ENCODE measurements at places on chromosomes 7 and 10.
A peak's percentile ranks its signal among the peaks of the same experiment; 100 is the strongest.

- DNase-seq, result no peak
These were observed 186.0 kb upstream of the GDF10 start for GRCh38 chr10:47113907-47114500.

- no peak for DNase-seq
These were observed 11.1 kb downstream of the STAM start for GRCh38 chr10:17655009-17655408.

- DNase-seq, result no peak
These were observed 9.6 kb downstream of the MAFK start for GRCh38 chr7:1539882-1540775.

DNA sequence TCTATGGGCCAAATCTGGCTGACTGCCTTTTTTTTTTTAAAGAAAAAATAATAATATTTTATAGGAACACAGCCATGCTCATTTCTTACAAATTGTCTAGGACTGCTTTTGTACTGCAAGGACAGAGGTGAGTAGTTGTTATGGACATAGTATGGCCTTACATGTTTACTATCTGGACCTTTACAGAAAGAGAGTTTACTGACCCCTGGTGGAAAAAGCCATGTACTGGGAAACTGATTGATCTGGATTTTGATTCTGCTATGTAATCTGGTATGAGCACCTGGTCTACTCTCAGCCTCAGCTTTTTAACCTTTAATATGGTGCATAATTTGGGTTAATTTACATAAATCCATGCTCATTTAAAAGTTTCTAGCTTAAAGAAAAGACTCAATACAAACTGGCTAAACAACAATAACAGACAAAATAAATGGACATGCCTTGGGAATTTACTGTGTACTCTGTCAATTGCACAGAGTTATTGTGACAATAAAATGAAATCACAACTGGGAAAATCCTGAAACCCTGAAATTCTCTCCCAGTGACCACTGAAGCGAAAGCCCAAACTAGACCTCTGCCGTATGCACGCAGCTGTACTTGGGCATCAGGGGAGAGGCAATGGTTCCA is 260.7 kb downstream of the BMPER start:
- peak; percentile 19 for DNase-seq

DNA sequence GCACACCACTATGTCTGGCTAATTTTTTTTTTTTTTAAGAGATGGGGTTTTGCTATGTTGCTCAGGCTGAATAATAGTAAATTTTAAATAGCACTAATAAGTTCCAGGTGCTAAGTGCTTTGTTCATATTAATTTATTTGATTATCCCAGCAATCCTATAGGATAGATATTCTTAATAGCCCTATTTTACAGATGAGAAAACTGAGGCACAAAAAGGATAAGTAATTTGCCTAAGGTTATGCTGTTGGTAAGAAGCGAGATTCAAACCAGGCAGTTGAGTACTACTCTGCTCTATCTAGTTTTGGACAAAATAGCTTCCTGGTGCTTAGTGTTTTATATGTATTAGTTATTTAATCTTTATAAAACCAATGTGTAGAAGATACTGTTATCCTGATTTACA is 72.5 kb upstream of the STRIP2 start:
- DNase-seq, result no peak

DNA sequence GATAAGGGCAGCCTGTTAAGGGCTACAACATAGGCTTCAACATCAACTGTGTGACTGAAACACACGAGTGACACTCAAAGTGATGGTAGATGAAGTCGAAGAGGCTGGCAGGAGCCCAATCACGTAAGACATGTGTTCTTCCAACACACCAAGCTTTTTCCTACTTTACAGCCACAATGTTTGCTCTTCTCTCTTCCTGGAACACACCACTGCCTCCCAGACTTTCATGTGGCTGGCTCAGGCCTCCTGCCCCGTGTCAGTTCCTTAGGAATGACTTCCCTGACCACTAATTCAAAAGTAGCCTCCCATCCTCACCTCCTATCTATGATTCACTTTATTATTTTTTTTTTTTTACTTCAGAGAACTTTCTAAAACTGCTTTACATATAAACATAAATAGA is 209.2 kb downstream of the GPAM start:
- DNase-seq, result no peak

DNA sequence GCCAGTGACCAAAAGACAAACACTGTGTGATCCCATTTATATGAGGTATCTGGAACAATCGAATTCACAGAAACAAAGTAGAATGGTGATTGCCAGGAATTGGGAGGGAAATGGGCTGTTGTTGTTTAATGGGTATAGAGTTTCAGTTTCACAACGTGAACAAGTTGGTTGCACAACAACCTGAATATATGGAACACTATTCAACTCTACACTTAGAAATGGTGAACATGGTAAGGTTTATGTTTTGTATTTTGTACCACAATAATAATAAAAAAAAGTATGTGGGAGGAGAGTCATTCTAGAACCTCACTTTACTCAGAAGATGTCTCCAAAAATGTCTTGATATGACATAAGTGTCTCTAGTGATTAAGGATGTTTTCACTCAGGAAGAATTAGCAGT is 85.2 kb upstream of the SGCE start:
- no peak for DNase-seq

- DNase-seq, result no peak
These were observed 312.8 kb upstream of the ZMIZ1 start for GRCh38 chr10:78755877-78756455.

DNA sequence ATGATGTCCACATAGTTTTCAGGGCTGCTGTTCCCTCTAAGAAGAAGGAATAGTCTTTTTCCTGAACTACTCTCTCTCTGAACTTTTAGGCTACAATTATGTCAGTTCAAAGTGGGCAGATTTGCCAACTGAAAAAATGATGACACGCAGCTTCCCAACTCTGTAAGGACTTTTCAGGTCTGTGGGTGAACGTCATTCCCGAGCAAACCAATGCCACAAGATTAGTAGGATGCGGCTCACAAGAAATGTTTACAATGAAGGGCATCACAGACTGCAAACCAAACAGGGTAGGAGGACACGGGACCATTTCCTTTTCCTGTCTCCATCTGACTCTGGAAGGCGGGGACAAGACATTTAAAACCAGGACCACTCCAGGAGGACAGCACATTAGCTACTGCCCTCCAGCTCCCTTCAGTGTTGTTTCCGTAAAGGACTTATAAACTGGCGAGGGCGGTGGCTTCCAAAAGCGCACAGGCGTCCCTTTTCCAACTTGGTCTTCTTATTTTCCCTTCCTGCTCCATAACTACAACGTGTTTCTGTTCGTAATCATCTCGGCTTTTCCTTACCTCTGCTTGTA is 539 bp upstream of the MKLN1 start:
- peak; percentile 40 for DNase-seq

DNA sequence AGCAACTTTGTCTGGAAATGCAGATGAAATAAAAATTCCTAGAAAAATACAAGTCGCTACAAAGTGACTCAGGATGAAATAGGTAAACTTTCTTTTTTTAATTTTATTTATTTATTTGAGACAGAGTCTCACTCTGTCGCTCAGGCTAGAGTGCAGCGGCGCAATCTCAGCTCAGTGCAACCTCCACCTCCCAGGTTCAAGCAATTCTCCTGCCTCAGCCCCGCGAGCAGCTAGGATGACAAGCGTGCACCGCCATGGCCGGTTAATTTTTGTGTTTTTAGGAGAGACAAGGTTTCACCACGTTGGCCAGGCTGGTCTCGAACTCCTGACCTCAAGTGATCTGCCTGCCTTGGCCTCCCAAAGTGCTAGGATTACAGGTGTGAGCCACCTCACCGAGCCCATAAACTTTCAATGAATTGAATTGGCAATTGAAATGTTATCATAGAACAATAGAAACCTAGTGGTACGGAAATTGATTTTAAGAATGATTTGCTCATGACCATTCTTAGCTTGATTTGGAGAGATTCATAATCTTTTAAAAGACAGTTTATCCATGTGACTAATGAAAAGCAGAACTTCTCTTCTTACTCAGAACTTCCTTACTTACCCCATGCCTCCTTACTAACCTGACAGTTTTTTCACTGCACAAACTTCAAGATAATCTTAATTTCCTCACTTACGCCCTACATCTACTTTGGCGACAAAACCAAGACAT is 161.7 kb downstream of the FAM107B start:
- no peak for DNase-seq

DNA sequence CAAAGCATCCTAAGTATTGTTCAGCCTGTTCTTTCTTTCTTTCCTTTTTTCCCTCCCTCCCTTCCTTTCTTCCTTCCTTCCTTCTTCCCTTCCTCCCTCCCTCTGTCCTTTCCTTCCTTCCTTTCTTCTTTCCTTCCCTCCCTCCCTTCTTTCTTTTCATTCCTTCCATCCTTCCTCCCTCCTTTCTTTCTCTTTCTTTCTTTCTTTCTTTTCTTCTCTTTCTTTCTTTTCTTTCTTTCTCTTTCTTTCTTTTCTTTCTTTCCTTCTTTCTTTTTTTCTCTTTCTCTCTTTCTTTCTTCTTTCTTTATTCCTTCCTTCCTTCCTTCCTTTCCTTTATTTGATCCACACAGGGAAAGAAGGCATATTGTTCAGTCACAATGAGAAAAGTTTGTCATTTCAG is 21.2 kb downstream of the PNLIP start:
- no peak for DNase-seq

GRCh38 chr7:125746510-125746909 is 816.9 kb upstream of the POT1 start:
- DNase-seq, result no peak

DNA sequence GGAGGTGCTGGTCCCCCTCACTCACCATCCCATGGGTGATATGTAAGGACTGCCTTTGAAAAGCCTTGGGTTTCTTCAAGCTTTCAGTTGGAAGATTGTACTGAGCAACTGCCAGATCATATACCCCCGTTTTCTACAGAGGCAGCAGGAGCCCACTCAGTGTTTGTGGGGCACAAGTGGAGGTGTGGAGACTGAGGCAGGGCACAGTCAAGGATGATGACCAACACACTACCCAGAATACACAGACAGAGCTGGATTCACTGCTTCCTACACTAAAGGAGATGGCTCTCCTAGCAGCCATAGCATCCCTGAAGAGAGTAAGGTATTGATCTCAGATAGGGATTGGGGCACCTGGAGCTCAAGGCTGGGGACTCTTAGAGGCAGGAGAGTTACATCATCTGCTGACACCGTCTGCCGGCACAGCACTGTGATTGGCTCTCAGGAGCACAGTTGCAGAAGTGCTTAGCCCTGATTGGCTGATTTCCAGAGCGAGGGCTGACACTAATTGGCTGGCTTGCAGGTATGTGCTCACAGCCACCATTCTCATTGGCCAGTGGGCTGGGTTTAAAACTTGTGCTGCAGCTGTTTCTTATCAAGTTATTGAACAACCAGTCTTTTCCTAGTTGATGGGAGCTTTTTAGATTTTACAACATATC is 77.9 kb upstream of the PFKP start:
- no peak for DNase-seq

DNA sequence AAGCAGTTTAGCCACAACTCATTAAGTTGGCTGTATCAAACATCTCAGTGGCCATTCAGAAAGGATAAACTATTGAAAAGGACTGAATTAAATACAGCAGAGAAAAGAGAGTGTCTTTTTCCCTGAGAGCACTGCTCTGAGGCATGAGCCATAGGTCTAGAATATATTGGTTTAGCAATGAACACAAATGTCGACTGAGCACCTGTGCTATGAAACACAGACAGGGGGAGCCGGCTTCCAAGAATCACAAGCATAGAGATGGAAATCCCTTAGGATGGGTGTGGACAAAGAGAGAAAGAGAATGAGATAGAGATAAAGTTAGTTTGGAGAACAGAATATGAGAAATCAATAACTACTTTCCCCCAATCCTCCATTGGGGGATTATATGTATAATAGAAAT is 54.8 kb downstream of the DGKI start:
- no peak for DNase-seq

DNA sequence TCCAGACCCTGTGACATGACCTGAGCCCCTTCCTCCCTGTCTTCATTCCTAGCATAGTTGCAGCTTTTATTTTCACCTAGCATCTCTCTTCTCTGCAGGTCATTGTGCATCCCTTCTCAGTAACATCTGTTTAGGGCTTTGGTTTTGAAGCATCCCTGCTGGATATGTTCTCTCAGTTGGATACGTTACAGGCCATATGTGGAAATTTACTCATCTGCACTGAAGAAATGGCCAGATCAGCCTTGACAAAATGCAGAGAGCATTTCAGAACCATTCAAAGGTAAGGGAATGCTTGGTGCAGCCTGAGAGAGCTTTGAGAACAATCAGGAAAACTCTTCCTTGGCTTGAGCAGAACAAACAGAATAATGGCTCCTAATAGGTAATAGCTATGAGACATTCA is 647.0 kb downstream of the KCNMA1 start:
- no peak for DNase-seq

GRCh38 chr10:89414146-89414878 is at the start of gene IFIT5:
Gene IFIT5 (plus strand): TSS chr10:89414568. CDS start chr10:89414799, 231 bp downstream.
- DNase-seq, result peak; percentile 86

DNA sequence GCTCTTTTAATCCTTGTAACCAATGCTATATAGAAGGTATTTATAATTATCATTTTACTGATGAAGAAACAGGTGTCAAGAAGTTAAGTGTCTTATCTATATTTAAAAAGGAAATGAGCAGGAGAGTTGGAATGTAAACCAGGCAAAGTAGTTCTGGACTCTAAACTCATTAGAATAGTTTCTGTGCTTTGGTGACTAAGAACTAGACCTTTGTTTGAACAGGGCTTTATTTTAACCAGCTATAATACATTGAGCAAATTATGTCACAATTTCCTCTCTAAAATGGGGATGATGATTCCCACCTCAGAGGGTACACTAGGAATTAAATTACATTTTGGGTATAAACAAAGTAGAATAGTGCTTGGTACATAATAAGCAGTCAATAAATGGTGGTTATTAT is 236.0 kb downstream of the MAGI2 start:
- no peak for DNase-seq

- no peak for DNase-seq
These were observed 90.8 kb downstream of the ELAPOR2 start for GRCh38 chr7:86968618-86969017.

DNA sequence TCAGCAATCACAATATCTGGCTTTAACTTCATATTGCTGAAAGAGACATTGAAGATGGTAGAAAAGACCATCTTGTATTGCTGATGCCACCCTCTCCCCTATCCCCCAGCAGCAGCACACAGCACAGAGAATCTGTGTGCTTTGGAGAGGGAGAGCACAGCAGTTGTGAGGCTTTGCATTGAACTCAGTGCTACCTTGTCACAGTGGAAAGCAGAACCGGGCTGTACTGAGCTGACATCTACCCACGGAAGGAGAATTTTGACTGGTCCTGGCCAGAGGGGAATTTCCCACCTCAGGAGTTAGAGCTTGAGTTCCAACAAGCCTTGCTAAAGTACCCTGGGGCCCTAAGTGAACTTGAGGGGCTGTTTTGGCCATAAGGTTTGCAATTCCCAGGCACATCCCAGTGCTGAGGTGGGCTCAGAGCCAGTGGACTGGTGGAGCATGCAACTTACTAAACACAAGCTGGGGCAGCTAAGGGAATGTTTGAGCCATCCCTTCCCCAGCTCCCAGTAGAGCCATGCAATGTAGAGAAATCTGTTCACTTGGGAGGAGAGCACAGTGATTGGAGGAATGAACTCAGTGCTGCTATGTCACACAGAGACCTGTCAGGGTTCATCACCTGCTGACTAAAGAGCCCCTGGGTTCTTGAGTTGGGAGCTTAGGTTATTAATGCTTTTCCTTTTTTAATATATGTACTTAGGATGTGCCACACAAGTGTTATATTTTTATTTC is 62.1 kb downstream of the OR13A1 start:
- DNase-seq, result no peak

GRCh38 chr7:92904244-92905131 is 68.1 kb upstream of the CDK6 start:
- DNase-seq, result no peak

Data from RPMI8226 (cell line).